Progenitor cell of endocrine pancreas (in vitro differentiated cells): ENCODE measurements at places on chromosomes 6 and 20. TPM values are rescaled to one million over a fixed set of nuclear protein-coding genes. Genes with fewer than 3 reads are reported as not detected.
A peak's percentile ranks its signal among the peaks of the same experiment; 100 is the strongest.

Gene PRSS35
- 8.5 and 9.9 TPM in 2 replicates for total RNA-seq

Gene OTOR
- total RNA-seq = not detected in 2 replicates

Gene NTSR1
- total RNA-seq = 0.13 TPM in 1 of 2 replicates, not detected in the other

Gene PRELID3B
- 50.1 and 52.8 TPM in 2 replicates for total RNA-seq

Gene RAET1L
- total RNA-seq = not detected in 2 replicates

Gene ULBP1
- 0.60 and 0.64 TPM in 2 replicates for total RNA-seq

Gene TRIM15
- not detected in 2 replicates for total RNA-seq

Gene CDH26
- 13.4 and 17.1 TPM in 2 replicates for total RNA-seq

Gene AGER
- 28.5 and 29.9 TPM in 2 replicates for total RNA-seq

Gene COL20A1
- 0.24 and 0.47 TPM in 2 replicates for total RNA-seq

Gene CPNE5
- 0.16 and 0.24 TPM in 2 replicates for total RNA-seq

Gene PDE7B
- 0.07 TPM in 1 of 2 replicates, not detected in the other for total RNA-seq

Gene MAP3K4
- total RNA-seq = 68.1 and 68.4 TPM in 2 replicates

Gene SNRNP48
- total RNA-seq = 19.2 and 20.1 TPM in 2 replicates

Gene FGD2
- not detected in 2 replicates for total RNA-seq

Gene QRSL1
- total RNA-seq = 17.2 and 18.3 TPM in 2 replicates

GRCh38 chr6:131640100-131640499 lies 3.0 kb downstream of the ENPP3 start:
- no peak for DNase-seq

- DNase-seq = no peak
Observed at GRCh38 chr20:18252597-18253451, 35.5 kb upstream of the ZNF133 start.

DNA sequence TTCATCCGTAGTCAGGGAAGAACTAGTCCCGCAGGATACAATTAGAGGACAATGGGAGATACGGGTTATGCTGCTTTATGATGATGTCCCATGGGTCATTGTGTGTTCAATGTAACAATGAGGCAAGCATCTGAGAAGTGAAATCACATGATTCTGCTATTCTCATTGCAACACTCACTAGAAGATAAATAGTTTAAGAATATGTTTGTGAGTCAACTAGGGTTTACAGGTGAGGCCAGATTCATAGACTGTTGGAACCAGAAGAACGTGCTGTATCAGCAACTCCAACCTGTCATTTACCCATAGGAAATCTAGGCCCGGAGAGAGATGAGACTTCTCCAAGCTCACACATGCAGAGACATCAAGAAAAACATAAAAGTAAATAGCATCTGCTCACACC lies 80.8 kb downstream of the SCML4 start:
- DNase-seq = no peak

DNA sequence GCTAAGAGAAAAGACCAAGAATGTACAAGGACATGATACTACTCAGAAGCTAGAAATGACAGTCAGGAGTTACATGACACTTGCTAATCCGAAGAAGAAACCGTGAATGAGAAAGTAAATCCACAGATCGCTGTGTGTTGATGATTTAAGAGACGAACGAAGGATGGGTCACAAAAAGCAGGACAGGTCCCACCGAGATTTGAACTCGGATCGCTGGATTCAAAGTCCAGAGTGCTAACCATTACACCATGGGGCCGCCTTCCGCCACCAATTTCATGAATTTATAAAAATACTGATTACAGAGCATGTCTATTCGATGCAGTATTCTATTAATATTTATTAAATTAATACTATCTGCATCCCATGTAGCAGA lies 54.0 kb upstream of the BTN3A2 start:
- no peak for DNase-seq

GRCh38 chr6:127147534-127147933 lies 29.1 kb downstream of the RSPO3 start:
- DNase-seq = no peak

DNA sequence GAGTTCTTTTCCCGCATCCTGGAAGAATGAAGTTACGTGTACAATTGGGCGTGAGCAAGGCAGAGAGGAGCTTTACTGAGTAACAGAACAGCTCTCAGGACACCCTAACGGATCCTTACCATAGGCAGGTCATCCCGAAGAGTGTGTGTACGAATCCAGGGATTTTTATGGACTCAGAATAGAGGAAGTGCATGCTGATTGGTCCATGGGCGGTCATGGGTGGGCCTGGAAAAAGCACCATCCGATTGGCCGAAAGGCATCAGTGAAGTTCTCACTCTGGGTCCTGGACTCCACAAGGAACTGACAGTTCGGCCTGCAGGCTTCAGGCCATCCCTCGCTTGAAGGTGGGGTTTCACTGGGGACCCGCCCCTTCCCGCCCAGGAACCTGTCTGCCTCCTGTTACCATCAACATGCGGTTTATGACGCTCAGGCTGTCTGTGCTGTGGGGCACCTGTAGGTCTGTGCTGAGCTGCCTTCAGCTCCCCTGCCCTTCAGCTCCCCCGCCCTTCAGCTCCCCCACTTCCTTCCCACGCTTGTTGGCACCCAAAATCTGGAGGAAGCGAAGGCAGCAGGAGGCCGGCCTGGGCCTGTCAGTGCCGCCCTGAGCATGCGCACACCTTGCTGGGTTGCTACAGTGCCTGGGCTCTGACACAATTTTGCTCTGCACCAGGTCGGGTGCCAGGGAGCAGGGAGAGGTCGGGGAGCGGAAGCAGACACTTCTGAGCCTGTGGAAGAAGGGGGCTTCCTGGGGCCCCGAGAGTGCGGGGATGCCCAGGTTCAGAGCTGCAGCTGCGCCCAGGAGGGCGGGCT lies 57.9 kb upstream of the MANEA start:
- DNase-seq = no peak

GRCh38 chr6:13486679-13487121 lies 700 bp downstream of the GFOD1 start:
- no peak for DNase-seq

DNA sequence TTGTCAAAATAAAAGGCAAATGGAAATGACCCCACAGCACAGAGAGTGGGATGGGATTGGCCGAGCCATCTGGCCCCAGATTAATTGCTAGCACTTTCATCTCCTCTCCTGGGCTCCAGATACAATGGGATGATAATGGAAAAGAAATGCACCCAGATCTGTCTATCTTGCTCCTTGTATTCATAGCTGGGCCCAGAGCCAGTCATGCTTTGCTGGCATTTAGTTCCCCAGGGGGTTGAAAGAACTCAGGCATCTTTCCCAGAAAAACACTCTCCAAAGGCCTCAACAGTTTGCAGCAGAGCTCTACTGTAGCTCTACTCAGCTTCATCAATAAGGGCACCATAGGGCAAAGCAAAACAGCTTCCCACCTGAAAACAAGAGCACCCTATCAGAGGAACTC lies 116.0 kb upstream of the FOXA2 start:
- no peak for DNase-seq

GRCh38 chr6:96171112-96171511 lies 155.3 kb downstream of the FUT9 start:
- no peak for DNase-seq

GRCh38 chr6:130206479-130206878 lies 16.3 kb downstream of the SAMD3 start:
- DNase-seq = no peak

- no peak for DNase-seq
Observed at GRCh38 chr6:1657771-1658165, 48.1 kb downstream of the FOXC1 start.

- peak; percentile 73 for DNase-seq
Observed at GRCh38 chr20:58179432-58180099, 48.9 kb downstream of the ANKRD60 start.

GRCh38 chr6:19413323-19413722 lies 423.8 kb upstream of the ID4 start:
- no peak for DNase-seq

- DNase-seq = no peak
Observed at GRCh38 chr6:40705354-40705753, 118.2 kb upstream of the LRFN2 start.

GRCh38 chr20:12014736-12015135 lies 97.0 kb downstream of the BTBD3 start:
- no peak for DNase-seq

- no peak for DNase-seq
Observed at GRCh38 chr20:24423390-24424313, 45.8 kb upstream of the SYNDIG1 start.

GRCh38 chr6:366389-367297 lies 24.9 kb upstream of the IRF4 start:
- DNase-seq = no peak

DNA sequence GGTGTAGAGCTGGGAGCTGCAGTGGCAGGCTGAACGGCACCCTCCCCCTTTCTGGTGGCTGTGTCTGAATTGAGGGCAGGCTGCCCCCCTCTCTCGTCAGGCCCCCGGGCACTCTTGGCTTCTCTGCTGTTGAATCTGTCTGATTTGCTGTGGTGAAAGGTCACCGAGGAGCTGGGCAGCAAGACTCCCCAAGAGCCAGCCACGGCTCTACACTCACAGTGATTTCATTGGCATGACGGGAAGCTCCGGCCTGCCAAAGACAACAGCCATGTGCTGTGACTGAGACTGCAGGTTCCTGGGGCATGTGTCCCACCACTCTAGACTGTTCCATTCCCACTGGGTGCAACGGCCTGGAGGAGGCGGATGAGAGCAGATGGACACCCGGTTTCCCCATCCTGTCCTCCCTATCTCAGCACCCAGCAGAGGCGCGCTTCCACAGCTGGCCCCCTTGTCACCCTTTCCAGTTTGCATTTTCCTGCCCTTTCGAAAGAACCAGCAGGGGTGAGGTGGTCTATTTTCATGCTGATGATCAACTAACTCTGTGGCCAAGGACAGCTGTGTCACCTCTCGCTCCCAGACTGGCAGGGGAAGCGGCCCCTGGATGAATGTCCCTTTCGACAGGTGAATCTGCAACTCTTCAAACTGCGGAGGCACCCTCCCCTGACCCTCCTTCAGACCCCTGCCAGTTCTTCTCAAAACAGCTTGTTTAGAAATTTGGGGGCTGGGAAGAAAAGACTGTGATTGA lies 2.2 kb downstream of the APCDD1L start:
- DNase-seq = no peak

GRCh38 chr6:157669747-157670216 lies 153.3 kb upstream of the SNX9 start:
- DNase-seq = no peak

DNA sequence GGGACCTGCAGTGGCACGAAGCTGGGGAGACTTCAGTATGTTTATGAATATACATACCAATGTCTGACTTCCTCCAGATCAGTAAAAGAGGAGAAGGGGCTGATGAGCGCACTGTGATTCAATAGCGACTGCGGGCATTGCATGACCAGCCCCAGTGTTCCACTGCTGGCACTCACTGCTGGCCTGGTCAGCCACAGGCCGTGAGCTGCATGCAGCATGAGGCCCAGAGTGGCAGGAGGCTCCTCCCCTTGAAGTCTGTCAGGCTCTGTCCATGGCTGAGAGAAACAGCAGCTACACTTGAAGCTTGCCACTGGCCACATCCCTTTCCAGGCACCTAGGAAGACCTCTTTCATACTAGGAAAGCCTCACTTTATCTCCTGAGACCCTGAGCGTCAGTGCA lies 265.9 kb upstream of the CDYL start:
- DNase-seq = no peak

GRCh38 chr20:14957402-14957801 lies 620.0 kb upstream of the FLRT3 start:
- DNase-seq = no peak

GRCh38 chr20:38179846-38180245 lies 14.8 kb upstream of the TGM2 start:
- no peak for DNase-seq

- DNase-seq = no peak
Observed at GRCh38 chr6:138957903-138958302, 30.1 kb downstream of the REPS1 start.

DNA sequence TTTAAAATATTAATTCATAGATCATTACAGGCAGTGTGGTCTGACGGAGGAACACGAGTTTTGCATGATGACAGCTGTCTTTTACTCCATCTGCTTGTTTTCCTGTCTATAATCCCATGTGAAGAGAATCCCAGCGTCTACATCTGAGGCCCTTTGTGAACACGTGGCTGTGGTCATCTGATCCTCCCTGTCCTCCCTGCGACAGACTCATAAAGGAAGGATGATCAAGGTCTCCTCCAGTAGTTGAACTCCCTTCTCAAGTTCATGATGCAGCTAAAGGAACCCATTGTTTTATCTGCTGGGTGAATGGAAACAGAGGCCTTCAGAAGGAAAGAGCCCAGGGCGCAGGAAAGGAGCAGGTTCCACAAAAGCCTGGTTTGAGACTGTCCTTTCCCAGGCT lies 435.8 kb upstream of the JARID2 start:
- DNase-seq = no peak

DNA sequence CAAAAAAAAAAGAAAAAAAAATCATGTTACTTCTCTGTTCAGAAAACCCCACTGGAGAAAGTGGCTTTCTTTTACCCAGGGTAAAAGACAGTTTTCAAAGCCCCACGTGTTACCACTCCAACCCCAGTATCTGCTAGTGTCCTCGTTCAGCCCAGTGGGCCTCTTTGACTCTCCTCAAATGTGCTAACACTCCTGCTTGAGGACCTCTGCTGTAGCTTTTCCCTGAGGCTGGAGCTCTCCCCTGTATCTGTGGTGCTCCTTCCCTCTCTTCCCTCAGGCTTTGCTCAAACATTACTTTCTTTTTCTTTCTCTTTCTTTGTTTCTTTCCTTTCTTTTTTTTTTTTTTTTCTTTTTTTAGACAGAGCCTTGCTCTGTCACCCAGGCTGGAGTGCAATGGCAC lies 15.3 kb downstream of the SEC23B start:
- DNase-seq = no peak

GRCh38 chr6:36886950-36887618 lies 1.3 kb downstream of the C6orf89 start:
- no peak for DNase-seq

DNA sequence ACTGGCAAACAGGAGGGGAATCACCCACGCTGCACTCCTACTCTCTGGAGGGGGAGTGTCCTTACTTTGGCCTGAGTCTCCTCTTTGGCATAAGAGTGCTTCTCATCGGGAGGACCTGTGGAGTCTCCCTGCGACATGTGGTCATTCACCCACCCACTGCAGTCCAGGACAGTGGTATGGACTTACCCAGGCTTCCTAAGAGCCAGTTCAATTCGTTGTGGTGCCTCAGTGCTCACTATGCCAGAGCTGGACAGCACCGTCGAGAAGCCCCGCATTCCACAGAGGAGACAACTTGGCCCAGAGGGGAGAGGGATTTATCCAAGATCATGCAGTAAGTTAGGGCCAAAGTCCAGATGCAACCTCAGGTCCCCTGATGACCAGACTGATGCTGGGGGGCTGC lies 86.2 kb upstream of the CCDC167 start:
- DNase-seq = no peak
